ENCODE measurements at places on chromosomes 7 and 10.

- no peaks in the 10 kb centered on the region for H3K27me3 ChIP-seq
- DNase-seq: no peak
- H3K27ac ChIP-seq: no peak overlapping the region
- H3K4me1 ChIP-seq: no peaks in the 10 kb centered on the region
- no peaks in the 10 kb centered on the region for H3K36me3 ChIP-seq
- H3K4me3 ChIP-seq: no peak overlapping the region
Measured at GRCh38 chr10:112535531-112535951, 88.5 kb downstream of the VTI1A start.

DNA sequence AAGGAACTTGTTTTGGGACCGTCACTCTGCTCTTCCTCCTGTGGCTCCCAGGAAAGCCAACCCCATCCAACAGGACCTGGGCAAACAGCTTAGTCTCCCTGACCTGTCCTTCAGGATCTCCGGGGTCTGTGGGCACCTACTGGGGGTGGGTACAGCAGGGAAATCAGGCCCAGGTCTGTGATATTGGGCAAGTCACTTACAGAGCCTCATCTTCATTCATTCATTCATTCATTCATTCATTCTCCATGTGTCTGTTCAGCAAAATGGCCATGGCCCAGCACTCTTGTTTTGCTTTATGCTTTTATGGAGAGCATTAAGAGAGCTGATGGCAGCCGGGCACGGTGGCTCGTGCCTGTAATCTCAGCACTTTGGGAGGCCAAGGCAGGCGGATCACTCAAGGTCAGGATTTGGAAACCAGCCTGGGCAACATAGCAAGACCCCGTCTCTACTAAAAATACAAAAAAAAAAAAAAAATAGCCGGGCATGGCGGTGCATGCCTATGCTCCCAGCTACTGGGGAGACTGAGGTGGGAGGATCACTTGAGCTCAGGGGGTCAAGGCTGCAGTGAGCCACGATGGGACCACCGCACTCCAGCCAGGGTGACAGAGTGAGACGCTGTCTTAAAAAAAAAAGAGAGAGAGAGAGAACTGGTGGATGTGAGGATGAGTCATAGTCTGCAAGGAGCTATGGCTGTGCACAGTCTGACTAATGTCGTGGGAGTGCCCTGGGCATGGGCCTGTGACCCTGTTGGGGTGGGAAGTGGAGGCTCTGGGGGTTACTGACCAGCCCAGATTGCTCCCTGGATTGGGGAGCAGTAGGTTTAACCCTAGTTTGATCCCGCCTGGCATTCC lies 54.3 kb downstream of the CLIP2 start:
- H3K4me1 ChIP-seq: no peaks in the 10 kb centered on the region
- no peaks in the 10 kb centered on the region for H3K36me3 ChIP-seq
- H3K27ac ChIP-seq: no peak overlapping the region
- H3K27me3 ChIP-seq: no peaks in the 10 kb centered on the region

DNA sequence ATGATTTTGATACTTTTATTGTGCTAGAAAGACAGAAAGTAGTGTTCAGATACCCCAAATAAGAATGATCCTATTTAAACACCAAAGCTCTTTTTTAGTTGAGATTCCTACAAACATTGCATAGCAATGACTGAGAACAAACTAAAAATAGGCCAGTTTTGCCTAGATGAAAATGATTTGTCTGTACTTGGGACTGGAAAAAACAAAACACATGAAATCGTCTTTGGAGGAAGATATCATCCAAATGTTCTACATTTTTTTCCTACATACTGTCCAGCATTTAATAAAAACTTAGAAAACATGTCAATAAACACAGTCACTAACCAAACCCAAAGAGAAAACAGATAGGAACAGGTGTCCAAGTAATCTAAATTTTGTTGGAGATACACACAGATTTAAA lies 111.6 kb upstream of the MEOX2 start:
- DNase-seq: no peak
- H3K4me1 ChIP-seq: no peaks in the 10 kb centered on the region
- no peaks in the 10 kb centered on the region for H3K36me3 ChIP-seq
- H3K27ac ChIP-seq: no peak overlapping the region

DNA sequence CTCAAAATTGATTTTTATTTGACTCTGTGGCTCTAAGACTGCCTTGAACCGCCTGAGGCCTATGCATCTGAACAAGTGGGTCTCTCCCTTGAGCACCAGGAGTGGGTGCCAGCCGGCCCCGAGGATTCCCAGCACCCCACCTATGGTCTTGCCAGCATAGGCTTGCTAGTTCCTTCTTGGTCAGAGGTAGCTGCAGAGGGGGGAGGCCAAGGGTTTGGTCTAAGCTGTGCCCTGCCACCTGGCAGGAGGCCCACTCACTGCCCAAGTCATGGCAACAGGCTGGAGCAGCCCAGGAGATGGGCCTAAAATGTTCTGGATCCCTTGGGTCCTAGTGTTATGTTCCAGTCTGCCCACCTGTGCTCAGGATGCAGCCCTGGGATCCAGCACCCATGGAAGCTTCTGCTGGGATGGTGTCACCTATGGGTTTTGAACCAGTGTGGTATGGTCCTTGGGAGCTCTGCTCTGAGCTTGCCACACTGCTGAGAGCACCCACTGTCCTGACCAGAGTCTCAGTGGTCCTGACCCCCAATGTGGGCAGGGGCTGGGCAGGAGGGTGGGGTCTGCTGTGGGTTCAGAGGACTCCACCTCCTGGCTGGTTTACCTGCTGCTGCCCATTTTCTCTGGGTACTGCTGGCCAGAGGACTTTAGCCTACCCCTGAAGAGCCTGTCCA lies 12.6 kb downstream of the YKT6 start:
- H3K4me3 ChIP-seq: no peak overlapping the region
- peaks cover 4% of the 10 kb centered on the region for H3K36me3 ChIP-seq
- H3K27me3 ChIP-seq: no peaks in the 10 kb centered on the region
- no peak for DNase-seq

- no peaks in the 10 kb centered on the region for H3K27me3 ChIP-seq
- DNase-seq: peak; percentile 91
- H3K36me3 ChIP-seq: no peaks in the 10 kb centered on the region
- no peak overlapping the region for H3K27ac ChIP-seq
- H3K4me1 ChIP-seq: no peaks in the 10 kb centered on the region
- H3K4me3 ChIP-seq: peak overlapping the region; percentile 71
Measured at GRCh38 chr7:63900394-63901203, 98.0 kb upstream of the ZNF722 start.

GRCh38 chr7:36863901-36864701 lies 139.8 kb upstream of the AOAH start:
- H3K4me3 ChIP-seq: no peak overlapping the region
- H3K4me1 ChIP-seq: no peaks in the 10 kb centered on the region
- H3K36me3 ChIP-seq: no peaks in the 10 kb centered on the region
- H3K27me3 ChIP-seq: no peaks in the 10 kb centered on the region

- no peak for DNase-seq
- no peaks in the 10 kb centered on the region for H3K4me1 ChIP-seq
- no peaks in the 10 kb centered on the region for H3K27me3 ChIP-seq
Measured at GRCh38 chr7:132500727-132501440, 75.4 kb downstream of the PLXNA4 start.

- no peak overlapping the region for H3K4me3 ChIP-seq
- no peak for DNase-seq
- no peaks in the 10 kb centered on the region for H3K36me3 ChIP-seq
- H3K27me3 ChIP-seq: no peaks in the 10 kb centered on the region
Measured at GRCh38 chr7:14739168-14739840, 163.2 kb downstream of the DGKB start.

DNA sequence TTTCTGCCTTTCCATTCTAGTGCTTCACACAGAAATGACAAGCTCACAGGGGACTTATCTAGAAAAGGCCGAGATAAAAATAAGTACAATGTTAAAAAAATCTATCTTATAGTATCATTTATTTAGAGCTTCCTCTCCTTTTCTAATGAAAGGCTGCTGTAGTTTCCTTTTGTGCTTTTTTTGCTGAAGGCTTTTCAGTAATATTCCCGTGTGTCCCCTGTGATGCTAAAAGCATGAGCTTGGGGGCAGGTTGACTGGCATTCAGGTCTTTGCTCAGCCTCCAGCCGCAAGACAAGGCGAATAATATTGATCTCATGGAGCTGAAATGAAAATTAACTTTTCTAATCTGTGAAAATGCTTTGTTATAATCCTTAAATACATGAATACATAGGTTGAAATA lies 143.0 kb downstream of the ST7 start:
- no peaks in the 10 kb centered on the region for H3K4me1 ChIP-seq
- DNase-seq: no peak
- no peaks in the 10 kb centered on the region for H3K36me3 ChIP-seq
- no peak overlapping the region for H3K27ac ChIP-seq

- no peaks in the 10 kb centered on the region for H3K36me3 ChIP-seq
- no peak for DNase-seq
- no peaks in the 10 kb centered on the region for H3K27me3 ChIP-seq
- no peak overlapping the region for H3K4me3 ChIP-seq
Measured at GRCh38 chr10:24133835-24134234, 75.1 kb upstream of the KIAA1217 start.

- no peak overlapping the region for H3K27ac ChIP-seq
- no peak for DNase-seq
- no peaks in the 10 kb centered on the region for H3K36me3 ChIP-seq
Measured at GRCh38 chr7:54343511-54343910, 198.7 kb upstream of the VSTM2A start.

DNA sequence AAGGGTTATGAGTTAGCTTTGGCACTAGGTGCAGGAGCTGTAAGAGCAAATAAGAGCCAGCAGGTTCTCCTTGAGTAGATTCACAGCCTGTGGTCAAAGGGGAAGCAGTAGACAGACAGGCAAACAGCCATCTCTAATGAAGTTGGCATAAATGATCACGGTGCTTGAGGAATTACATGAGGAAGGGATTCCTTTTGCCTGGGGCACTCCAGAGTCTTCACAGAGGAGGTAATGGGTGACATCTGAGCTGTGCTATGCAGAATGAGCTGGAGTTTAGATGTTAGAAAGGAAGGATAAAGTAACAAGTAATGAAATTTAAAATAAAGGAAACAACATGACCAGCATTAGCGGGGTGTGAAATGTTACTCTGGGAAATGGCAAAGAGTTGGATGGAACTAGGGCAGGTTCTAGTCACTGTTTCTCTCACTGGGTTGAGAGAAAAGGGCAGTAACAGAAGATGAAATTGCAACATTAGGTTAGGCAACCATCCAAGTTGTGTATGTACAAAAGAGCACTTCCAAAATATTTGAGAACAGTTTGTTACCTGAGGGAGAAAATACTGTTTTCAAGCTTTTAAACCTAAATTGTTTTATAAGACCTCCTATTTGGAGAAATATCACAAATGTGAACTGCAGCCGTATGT lies 613.8 kb downstream of the PHTF2 start:
- H3K36me3 ChIP-seq: no peaks in the 10 kb centered on the region
- H3K27me3 ChIP-seq: no peaks in the 10 kb centered on the region
- no peak overlapping the region for H3K27ac ChIP-seq
- no peak for DNase-seq
- no peak overlapping the region for H3K4me3 ChIP-seq

GRCh38 chr7:43906331-43907010 lies at the start of gene URGCP:
Gene URGCP (minus strand): TSS chr7:43906596. CDS start chr7:43906575, 21 bp downstream.
- DNase-seq: peak; percentile 70
- H3K27ac ChIP-seq: peak within 1 kb of the TSS; percentile 82
- H3K4me3 ChIP-seq: peak within 1 kb of the TSS; percentile 68
- H3K27me3 ChIP-seq: no peaks in the 10 kb centered on the region
- peaks cover 13% of the 10 kb centered on the region for H3K4me1 ChIP-seq

DNA sequence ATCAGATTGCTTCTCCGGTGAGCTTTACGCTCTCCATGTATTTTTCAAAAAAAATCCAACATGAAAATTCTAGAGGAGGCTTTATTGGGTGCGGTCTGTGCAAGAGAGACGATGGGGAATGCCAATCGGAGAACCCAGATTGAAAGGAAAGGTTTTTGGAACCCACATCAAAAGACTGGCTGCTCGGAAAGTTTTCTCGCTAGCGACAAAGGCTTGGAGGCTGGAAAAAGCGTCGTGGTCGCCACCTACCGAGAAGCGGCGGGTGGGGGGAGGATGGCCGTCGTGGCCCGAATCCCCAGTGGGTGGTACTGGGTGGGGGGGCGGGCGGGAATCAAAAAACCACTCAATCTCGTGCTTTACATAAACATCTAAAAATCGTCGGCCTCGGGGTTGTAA lies 1.1 kb upstream of the GTF2I start:
- peak; percentile 68 for DNase-seq
- no peaks in the 10 kb centered on the region for H3K27me3 ChIP-seq
- peak overlapping the region; percentile 99 for H3K4me3 ChIP-seq
- no peaks in the 10 kb centered on the region for H3K36me3 ChIP-seq
- peaks cover 25% of the 10 kb centered on the region for H3K4me1 ChIP-seq

DNA sequence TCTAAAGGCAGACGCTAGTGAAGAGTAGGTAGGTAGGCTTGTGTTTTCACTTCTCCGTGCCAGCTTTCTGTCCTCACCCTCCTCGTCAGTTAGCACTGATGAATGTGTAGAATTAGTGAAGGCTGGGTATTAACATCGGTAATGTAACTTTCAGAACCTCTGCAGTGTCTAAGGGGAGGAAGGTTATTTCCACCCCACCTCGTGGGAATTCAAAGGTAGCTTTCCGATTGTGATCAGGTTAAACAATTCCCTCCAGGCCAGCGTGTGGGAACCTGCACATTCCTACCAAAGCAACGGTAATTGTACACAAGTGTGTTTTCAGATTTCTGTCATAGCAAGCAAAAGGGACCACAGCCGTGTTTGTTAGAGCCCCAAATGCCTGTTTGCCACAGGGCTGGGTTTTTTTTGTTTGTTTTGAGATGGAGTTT lies 405.0 kb upstream of the GALNT17 start:
- peaks cover 15% of the 10 kb centered on the region for H3K4me1 ChIP-seq
- no peaks in the 10 kb centered on the region for H3K36me3 ChIP-seq
- no peak overlapping the region for H3K27ac ChIP-seq
- H3K4me3 ChIP-seq: no peak overlapping the region
- no peak for DNase-seq

- DNase-seq: no peak
- H3K4me3 ChIP-seq: no peak overlapping the region
- H3K27me3 ChIP-seq: no peaks in the 10 kb centered on the region
- no peaks in the 10 kb centered on the region for H3K4me1 ChIP-seq
- H3K36me3 ChIP-seq: no peaks in the 10 kb centered on the region
Measured at GRCh38 chr7:77982926-77983550, 184.5 kb downstream of the PHTF2 start.

- no peaks in the 10 kb centered on the region for H3K27me3 ChIP-seq
- no peaks in the 10 kb centered on the region for H3K36me3 ChIP-seq
- no peak overlapping the region for H3K4me3 ChIP-seq
- H3K27ac ChIP-seq: no peak overlapping the region
- H3K4me1 ChIP-seq: no peaks in the 10 kb centered on the region
Measured at GRCh38 chr10:60955957-60956425, 12.0 kb upstream of the RHOBTB1 start.

- H3K27me3 ChIP-seq: no peaks in the 10 kb centered on the region
- H3K4me1 ChIP-seq: no peaks in the 10 kb centered on the region
- H3K27ac ChIP-seq: no peak overlapping the region
- no peaks in the 10 kb centered on the region for H3K36me3 ChIP-seq
- H3K4me3 ChIP-seq: no peak overlapping the region
Measured at GRCh38 chr10:17081431-17081830, 48.2 kb downstream of the CUBN start.

GRCh38 chr10:113983552-113983951 lies 60.1 kb upstream of the ADRB1 start:
- H3K36me3 ChIP-seq: no peaks in the 10 kb centered on the region
- no peak overlapping the region for H3K27ac ChIP-seq
- H3K27me3 ChIP-seq: no peaks in the 10 kb centered on the region
- no peaks in the 10 kb centered on the region for H3K4me1 ChIP-seq
- DNase-seq: no peak

- no peaks in the 10 kb centered on the region for H3K4me1 ChIP-seq
- H3K27me3 ChIP-seq: no peaks in the 10 kb centered on the region
- no peak overlapping the region for H3K4me3 ChIP-seq
- no peak overlapping the region for H3K27ac ChIP-seq
- DNase-seq: no peak
- no peaks in the 10 kb centered on the region for H3K36me3 ChIP-seq
Measured at GRCh38 chr10:5840314-5841307, 27.4 kb upstream of the GDI2 start.

GRCh38 chr10:46522295-46523118 lies 34.0 kb downstream of the GPRIN2 start:
- H3K36me3 ChIP-seq: no peaks in the 10 kb centered on the region
- H3K27me3 ChIP-seq: no peaks in the 10 kb centered on the region
- H3K4me1 ChIP-seq: no peaks in the 10 kb centered on the region
- H3K27ac ChIP-seq: no peak overlapping the region
